BJ (cell line): ENCODE measurements at places on chromosomes 7 and 10.

- DNase-seq = no peak
These were observed 77.1 kb downstream of the MAP3K8 start for GRCh38 chr10:30510932-30511700.

DNA sequence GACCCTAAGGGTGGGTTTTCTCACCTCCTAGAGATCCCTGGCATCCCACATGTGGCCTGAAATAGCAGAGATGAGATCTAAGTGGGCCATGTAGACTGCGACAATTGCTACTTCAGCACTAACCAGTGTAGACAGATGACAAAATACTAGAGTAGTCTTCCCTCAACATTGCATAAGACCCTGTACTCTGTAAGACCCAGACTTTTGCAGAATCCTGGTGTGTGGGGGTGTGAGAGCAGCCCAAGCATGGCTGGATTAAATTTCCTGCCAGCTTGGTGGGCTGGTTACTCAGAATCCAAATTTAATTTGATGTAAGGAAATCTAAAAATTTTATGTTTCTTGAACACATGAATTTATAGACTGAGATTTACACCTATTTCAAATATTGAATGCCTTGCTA, 88.3 kb downstream of the ZNF365 start:
- no peak for DNase-seq

DNA sequence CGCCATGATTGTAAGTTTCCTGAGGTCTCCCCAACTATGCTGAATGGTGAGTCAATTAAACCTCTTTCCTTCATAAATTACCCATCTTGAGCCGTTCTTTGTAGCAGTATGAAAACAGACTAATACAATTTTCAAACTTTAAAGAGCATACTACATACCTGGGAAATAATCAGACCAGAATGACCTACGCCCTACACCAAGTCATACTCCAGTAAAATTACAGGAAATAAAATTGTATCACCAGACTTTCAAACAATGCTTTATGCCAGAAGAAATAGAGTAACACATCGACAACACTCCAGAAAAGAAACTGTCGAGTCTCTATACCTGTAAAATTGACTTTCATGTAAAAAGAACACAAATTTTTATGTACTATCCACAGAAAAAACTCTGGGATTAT, 18.7 kb downstream of the RSU1 start:
- no peak for DNase-seq

DNA sequence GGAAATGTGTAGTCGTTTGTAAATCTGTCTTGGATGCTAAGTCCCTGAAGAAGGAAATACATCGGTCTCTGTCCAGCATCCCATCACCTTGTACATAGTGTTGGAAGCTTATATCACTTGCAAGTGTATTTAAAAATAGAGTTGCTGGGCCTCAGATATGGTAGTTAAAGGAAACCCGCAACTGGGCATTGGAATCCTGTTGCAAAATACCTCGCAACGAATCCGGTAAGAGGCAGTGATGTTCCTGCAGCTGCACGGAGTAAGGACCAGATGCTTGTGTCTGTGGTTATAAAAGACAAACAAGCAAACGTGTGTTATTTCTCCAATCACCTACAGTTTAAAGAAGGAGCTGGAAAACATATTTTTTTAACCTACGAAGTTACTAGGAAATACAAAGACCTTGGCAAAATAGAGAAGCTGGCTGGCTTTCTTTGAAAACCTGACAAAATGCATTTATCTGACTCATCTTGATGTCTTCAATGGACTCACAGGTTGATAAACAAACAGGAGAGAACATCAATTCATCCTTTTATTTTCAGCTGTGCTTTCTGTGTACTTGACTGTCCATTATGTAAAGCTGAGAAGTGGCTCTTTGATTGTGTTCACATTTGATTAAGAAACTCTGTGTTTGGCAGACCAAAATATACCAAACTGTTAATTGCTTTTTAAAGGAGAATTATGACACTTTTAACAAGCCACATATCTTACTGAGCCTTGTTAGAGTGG, 326.4 kb downstream of the SFMBT2 start:
- no peak for DNase-seq

GRCh38 chr10:77911535-77912123, 14.9 kb downstream of the DLG5 start:
- DNase-seq = no peak

GRCh38 chr7:5270788-5271187, 12.0 kb upstream of the SLC29A4 start:
- DNase-seq = no peak

DNA sequence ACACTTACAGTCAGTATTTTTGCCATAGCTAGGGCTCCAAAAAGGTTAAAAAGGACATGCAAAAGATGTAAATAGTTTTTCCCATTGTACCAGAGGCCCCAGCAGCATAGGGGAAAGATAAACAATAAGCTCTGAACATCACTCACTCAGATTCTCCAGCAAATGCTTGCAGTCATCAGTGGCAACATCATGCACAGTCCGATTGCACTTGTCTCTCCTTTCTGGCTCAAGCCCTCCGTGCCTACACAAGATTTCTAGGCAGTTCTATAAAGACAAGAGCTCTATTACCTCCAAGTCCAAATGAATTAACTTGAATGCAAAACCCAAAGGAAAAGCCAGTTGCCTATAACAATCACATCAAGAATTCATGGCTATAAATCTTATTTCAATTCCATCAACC, 106.3 kb downstream of the CTTNBP2 start:
- DNase-seq = no peak

GRCh38 chr7:7870555-7870954, 98.0 kb upstream of the GLCCI1 start:
- no peak for DNase-seq

- DNase-seq = no peak
These were observed 70.8 kb upstream of the MEOX2 start for GRCh38 chr7:15757041-15758000.

DNA sequence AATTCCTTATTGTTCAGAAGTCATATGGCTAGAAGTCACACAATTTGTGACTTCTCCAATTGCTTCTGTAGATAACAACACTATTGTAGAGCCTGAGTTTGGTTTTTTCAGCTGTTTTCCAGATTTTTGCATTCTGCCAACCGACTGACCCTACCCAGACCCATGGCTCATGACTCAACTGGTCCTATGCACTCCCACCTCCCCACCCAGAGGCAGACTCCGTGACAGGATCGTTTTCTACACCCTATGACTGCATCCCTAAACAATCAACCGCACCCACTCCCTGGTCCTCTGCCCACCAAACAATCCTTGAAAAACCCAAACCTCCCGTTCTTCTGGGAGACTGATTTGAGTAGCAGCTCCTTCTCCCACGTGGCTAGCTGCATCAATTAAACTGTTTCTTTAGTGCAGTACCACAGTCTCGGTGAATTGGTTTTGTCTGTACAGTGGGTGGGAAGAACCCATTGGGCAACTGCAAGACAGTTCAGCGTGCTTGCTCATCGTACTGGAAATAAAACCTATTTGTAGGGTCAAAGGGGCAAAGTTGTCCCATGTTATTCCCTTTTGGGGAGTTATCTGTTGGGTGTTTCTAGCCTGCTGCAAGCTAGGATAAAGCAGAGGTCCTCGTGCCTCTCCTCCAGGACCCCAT, 150.3 kb upstream of the FAM20C start:
- no peak for DNase-seq

- DNase-seq = no peak
These were observed 17.3 kb upstream of the ADGRA1 start for GRCh38 chr10:133070405-133070804.

GRCh38 chr10:71094712-71095390, 117.5 kb upstream of the UNC5B start:
- no peak for DNase-seq

DNA sequence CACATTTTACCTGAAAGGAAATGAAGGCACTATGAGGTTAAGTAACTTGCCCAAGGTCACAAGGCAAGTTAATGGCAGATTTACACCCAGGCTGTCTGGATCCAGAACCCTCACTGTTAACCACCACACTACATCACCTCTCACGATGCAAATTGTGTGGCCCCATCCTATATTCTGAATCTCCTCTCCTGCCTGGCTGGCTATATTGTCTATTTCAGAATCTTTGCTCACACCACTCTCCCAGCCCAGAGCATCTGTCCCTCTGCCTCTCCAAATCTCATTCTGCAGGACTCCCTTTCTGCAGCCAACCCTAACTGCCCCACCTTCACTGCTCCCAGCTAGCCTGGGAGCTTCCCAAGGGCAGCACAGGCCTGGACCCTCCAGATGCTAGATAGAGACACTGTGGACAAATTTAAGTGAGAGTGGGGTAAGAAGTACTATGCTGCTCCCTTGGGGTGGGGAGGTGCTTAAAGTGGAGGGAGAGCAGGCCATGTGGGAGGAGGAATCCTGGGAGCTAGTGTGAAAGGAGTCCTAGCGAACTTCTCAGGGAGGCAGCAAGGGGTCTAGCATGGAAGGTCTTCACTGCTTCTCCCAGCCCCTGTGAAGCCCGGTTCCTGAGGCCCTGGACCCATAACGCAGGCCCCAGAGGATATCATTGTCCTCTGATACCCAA, 786 bp downstream of the CUEDC2 start:
- DNase-seq = no peak
